ENCODE measurements at places on chromosomes 1 and 21.

GRCh38 chr1:31771891-31772668 is 7.9 kb upstream of the ADGRB2 start:
- DNase-seq, result no peak

DNA sequence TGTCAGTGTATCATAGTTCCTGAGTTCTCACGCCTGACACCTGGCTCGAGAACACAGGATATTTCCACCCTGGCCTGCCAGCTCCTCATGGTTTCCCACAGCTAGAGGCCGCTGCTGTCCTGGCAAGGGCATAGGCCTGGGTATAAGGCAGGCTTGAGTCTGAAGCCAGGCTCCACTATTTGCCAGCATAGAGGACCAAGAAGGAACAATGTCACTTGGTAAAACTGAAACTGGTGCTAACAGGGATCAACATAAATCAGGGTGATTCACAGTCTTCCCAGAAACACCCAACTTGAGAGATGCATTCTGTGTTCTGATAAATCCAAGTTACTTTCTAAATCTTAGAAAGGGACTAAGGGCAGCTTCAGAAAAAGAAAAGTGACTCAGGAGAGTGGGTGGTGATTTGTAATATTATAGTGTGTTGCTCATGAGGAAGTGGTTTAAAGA is 6.9 kb upstream of the S100A2 start:
- DNase-seq, result peak; percentile 98

DNA sequence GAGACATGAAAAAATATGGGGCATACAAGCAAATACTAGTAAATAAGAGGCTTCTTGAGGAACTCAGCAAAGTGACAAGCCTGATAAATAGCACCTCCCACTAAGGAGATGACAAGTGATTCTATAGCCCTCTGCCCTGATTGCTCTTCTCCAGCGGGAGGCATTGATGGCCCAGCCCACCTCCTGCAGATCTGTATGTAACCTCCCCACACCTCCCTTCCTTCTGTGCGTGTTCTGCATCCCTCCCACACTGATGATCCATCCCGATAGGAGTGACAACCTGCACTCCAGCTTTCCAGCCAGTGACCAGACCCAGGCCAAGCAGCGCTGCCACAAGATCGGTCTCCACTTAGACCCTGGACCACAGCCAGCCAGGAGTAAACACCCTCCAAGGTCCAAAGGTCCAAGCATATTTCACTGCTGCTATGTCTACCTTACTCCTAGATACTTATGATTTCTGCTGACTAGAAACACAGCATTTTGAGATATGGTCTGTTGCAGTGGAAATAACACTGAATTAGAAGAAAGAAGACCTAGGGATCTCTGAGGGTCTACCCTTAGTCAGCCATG is 176.1 kb downstream of the BRINP2 start:
- no peak for DNase-seq

GRCh38 chr1:95117207-95118066 is at the start of gene TLCD4:
TSS of gene TLCD4 (plus strand) at chr1:95117355. CDS start at chr1:95143902, 26,547 bp downstream.
- peak; percentile 60 for DNase-seq

DNA sequence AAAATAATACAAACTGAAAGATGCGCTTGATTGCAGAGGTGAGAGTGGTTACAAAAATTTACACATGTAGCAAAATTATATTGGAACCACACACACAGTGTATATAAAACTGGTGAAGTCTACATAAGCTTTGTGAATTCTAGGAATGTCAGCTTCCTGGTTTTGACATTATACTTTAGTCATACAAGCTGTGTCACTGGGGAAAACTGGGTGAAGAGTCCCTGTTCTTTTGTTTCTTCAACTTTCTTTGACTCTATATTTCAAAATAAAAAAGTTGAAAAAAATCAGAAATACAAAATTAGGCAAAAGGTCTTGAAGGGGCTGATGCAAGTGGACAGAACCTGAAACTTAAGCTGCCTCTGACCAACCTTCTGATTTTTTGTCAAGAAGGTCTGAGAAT is 3.0 kb downstream of the C1QC start:
- no peak for DNase-seq

- no peak for DNase-seq
Measured at GRCh38 chr1:56222914-56223540, 356.3 kb downstream of the PLPP3 start.

DNA sequence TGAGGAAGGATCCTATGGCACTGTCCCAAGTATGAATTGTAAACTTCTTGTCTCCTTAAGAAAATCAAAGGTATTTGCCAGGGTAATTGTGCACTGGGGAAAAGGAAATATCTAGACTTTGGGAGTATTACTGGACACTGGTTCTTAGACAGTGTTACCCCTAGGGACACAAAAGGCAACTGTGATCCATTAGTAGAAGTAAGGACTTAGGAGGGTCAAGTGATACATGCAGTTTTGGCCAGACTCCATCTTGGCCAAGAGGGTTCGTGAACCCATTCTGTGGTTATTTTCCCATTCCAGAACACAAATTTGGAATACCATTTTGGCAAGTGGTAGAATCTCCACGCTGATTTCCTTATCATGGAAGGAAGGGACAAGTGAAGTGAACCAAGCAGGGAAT is 98.1 kb downstream of the TM2D1 start:
- no peak for DNase-seq

DNA sequence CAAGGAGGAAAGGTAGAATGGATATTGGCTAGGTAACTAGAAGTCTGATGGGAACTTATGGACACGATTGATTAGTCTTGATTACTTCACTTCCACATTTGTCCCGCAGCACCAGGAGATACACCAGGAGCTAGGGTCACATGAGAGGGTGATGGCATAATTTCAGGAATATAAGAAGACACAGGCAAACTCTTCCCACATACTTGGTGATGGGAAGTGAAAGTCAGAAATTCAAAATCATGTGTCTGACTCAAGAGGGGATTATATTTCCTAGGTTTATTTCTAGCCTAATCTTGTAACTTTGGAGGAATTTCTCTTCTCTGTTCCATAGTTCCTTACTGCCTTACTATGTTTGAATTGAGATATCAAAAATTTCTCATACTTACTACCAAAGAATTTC is 185.0 kb downstream of the PBX1 start:
- no peak for DNase-seq

GRCh38 chr1:186865857-186866256 is 37.1 kb downstream of the PLA2G4A start:
- no peak for DNase-seq

DNA sequence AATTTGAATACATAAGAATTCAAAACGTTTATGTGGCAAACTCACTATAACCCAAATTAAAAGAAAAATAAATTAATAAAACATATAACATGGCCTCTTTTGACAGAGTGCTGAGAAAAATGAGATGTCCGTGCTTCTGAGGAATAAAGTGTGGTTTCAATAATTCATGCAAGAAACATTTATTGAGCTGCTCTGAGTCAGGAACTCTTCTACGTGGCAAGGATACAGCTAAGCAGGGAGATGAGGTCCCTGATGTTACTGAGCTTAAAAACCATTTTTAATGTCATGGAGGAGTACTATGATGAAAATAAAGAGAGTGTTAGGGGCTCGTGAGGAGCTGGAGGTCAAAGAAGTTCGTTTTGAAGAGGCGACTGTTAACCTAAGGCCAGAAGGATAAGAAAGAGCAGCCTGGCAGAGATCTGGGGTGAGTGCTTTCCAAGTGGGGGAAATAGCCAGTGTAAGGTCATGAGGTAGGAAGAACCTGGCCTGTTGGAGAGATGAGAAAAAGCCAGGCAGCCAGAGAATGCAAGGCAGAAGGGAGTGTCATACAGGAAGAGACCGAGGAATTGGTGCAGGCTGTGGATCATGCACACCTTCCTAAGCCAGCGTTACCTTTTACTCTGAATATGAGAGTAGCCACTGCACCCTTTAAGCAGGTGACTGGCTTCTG is 182.2 kb upstream of the DUSP10 start:
- DNase-seq, result no peak

DNA sequence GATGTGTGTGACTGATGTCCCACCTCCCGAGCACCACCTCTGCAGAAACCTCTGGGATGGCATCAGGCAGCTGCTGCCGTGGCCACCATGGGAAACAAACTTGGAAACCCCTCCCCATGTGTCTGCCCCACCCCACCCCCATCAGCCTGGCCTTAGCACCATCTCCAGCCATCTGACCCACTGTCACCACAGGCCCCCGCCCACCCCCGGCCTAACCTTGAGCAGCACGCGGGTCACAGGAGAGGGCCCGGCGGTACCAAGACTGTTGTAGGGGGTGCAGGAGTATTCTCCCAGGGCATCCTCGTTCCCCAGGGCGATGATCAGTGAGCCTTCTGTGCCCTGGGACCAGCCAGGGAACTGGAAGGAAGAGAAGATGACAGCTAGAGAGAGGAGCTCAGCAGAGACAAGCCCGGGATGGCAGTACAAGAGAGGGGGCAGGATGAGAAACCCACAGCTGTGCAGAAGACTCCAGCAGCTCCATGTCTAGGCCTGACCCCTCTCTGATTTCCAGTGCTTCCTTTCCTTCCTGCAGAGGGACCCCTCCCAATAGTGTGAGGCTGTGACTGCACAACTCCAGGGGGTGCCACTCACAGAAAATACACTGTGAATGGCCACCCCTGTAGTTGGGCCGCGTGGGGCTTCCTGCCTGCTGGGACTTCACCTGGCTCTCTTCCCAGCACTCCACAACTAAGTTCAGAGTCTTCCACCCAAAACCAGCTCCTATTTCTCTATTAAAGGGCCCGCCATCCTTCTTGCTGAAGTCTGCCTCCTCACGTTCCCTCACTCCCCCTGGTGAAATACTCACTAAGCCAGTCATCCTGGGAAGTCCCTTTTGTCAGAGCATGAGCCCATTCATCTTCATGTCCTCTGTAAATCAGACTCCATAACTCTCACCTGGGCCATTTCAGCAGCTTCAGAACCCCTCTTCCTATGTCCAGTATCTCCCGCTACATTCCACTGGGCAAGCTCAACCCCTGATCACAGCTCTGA is 7.3 kb upstream of the TAGLN2 start:
- no peak for DNase-seq

DNA sequence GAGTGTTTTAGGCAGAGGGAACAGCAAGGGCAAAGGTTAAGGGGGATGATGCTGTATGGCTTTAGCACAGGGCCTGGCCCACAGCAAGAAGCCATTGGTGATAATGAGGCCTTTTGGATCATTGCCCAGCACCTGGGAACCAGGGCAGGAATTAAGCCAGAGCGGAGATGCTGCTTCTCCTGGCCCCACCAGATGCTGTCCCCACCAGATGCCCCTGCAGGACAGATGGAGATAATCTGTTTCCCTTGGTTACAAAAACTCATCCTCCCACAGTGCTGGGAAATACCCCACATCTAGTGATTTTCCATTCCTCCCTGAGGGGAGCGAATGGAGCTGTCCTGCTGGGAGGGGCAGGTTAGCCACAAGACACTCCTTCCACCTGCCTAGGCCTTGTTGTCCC is 18.8 kb downstream of the OPRD1 start:
- DNase-seq, result peak; percentile 83

GRCh38 chr1:59408608-59409240 is 111.8 kb downstream of the FGGY start:
- no peak for DNase-seq

- DNase-seq, result peak; percentile 42
Measured at GRCh38 chr1:160069460-160070231, at the start of gene KCNJ10. TSS of gene KCNJ10 (minus strand) at chr1:160070160. CDS start at chr1:160042532, 27,628 bp downstream.

DNA sequence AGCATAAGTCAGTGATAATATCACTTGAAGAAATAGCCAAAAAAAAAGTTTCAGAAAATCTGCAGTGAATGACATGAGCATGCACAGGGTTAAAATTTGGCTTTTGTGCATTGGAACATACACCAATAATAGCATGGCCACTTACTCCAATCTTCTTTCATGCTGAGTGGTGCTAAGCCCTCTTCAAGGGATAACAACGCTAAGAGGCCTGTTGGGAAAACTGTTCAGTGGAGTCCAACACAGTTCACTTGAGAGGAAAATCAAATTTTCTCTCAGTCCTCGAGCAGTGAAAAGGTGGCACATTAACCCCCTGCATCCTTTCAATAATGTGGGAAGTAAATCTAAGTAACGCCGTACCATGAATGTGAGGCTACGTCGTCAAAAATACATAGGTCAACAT is 264.7 kb downstream of the SPATA17 start:
- no peak for DNase-seq

DNA sequence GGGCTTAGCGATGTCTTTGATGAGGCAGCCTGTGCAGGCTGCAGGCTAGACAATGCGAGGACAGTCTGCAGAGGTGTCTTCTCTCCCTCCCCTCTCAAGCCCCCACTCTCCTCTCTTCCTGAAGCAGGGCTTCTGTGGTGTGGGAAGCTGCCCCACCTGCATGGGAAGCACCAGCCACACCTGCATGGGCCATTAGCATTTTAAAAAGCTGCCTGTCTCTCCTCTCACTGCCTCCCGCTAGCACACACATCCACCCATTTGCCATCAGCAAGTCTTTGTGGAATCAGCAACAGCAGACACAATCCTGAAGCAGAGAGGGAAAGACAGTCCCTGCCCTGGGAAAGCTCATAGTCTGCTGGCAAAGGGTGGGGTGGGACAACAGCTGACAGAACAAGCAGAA is 53.1 kb downstream of the NAV1 start:
- no peak for DNase-seq

DNA sequence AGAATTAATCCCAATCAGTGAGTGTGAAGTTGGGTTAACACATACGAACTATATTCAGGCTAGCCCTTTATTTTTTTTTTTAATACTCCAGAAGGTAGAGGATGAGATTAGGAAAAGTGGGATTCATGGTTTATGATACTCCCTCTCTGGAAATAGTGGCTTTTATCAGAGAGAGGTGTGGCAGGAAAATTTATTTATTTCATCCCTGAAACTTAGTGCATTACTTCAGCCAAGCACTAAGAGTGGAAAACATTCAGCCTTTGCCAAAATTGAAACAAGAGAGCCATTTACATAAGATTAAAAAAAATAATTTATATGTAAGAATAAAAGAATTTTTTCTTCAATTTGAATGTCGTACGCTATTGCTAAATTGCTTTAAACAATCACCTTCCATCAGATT is 35.0 kb downstream of the MTR start:
- DNase-seq, result no peak

- no peak for DNase-seq
Measured at GRCh38 chr1:112048421-112048820, 59.0 kb upstream of the KCND3 start.

GRCh38 chr1:9111957-9112356 is 16.9 kb downstream of the GPR157 start:
- no peak for DNase-seq
